SK-N-MC (cell line): ENCODE measurements at places on chromosomes 2 and 18.

DNA sequence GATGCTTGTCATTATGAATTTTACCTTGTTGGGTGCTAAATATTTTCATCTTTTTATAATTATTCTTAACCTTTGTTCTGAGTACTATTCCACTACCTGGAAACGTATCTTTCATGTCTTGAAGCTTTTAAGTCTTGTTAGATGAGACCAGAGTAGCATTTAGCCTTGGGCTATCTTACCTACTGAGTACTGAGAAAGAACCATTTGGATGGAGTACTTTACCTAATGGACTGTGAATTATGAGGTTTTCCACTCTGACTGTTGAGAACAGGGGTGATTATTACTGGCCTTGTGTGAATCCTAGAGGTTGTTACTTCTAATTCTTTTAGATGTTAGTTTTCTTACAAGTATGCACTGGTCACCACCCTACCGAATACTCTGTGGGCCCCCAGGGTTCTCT is 63.5 kb downstream of the CCDC102B start:
- DNase-seq, result no peak

DNA sequence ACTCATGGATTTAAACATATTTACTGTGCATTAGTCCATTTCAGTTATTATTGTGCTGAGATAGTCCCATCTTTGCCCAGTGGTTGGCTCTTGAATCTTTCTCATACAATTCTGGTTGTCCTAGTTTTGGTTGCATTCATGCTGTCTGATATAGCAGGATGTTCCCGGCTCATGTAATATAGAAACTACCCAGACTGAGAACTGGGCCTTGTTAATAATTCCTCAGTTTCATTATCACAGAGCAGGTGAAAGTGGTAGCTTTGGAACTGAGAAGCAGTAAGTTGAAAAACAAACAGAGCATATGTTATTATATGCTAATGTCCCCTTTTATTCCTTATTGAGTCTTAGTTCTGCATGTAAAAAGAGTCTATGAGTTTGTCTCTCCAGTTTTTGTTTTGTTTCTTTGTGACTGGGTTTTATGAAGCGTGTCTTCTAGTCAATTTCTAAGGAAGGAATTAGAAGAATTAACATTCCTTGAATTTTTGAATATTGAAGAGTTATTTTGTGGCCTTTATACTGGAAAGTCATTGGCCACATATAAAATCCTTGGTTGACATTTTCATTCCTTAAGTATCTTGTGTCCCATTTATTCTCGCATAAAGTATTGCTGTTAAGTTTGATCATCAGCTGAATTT is 43.3 kb downstream of the EIF5B start:
- DNase-seq, result no peak

GRCh38 chr2:98576666-98577312 is 31.5 kb downstream of the COA5 start:
- no peak for DNase-seq

DNA sequence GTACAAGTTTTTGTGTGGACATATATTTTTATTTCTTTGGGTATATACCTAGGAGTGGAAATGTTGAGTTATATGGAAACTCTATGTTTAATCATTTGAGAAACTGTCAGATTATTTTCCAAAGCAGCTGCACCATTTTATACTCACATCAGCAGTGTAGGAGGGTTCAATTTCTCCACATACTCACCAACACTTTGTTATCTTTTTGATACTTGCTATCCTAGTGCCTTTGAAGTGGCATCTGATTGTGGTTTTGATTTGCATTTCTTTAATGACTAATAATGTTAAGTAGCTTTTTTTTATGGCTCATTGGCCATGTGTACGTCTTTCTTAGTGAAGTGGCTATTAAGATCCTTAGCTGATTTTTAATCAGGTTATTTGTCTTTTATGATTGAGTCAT is 64.7 kb upstream of the SLC8A1 start:
- DNase-seq, result no peak

DNA sequence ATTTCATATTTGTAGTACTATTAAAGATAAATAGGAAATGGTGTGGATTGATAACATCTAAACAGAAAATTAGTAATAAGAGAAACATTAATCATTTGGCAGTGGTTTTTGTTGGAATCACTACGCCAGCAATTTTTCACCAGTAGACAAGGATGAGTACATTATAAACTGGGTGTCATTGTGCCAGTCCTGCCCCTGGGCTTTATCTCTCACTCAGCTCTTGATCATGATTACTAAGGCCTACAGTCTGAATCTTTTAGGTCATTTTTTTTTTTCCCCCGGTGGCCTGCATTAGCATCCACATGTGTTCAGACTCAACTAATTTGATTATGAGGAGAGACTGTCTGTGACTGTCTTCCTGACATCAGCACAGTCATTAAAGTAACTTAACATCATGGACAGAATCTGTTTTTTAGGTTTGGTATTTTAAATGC is 16.2 kb downstream of the GULP1 start:
- no peak for DNase-seq

- DNase-seq, result no peak
These were observed 100.5 kb downstream of the INHBB start for GRCh38 chr2:120446236-120447126.

DNA sequence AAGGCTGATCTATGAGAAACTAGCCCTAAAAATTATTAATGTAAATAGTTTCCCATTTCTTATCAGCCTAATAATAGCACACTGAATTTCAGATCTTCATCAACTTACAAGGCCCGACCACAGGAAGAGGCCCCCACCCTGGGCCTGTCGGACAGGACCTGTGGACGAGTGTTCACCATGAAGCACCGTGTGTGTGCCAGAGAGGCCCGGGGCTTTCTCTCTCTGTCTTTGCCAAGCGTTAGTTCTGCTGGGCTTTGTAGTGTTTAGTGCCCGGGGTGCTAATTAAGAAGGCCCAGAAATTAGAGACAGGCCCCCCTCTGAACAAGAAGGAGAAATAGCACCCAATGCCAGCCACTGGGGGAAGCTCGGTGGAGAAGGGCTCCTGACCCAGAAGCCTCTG is 265.7 kb downstream of the TWIST2 start:
- no peak for DNase-seq

DNA sequence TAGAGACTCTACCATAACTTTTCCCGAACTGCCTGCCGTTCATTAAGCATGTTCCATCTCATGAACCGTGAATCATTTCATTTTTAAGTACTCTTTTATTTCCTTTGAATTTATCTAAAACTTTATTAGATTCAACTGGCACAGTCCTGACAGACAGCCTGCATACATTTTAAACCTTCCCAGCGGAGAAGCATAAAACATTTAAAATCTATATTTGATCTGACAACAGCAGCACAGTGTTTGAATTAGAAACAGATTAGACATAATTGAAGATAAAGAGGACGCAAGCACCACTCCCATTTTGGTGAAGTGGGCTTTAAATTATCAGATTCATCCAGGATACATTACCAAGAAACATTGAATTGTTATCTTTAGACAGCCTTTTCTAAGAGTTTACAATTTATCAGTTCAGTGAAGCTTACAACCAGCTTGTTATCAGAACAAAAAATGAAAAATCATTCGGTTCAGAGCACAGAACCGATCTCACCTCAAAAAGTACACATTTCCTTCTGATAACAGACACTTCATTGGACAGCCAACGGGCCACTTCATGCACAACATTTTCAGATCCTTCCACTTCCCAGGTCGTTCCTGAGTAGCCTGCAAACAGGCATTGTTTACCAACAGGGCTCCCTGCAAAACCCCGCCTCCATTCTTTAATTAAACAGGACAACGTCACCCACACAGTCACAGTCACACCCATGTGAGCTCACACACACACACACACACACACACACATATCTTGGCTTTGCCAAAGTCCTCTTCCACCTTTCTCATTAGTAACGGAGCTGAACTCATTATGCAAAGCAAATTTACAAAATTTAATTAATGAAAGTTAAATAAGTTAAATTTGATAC is 171.2 kb downstream of the SP3 start:
- no peak for DNase-seq
